CD4-positive, alpha-beta T cell treated with Interferon alpha-2 for 1 hour (primary cell): ENCODE measurements at places on chromosomes 12 and 14.

DNA sequence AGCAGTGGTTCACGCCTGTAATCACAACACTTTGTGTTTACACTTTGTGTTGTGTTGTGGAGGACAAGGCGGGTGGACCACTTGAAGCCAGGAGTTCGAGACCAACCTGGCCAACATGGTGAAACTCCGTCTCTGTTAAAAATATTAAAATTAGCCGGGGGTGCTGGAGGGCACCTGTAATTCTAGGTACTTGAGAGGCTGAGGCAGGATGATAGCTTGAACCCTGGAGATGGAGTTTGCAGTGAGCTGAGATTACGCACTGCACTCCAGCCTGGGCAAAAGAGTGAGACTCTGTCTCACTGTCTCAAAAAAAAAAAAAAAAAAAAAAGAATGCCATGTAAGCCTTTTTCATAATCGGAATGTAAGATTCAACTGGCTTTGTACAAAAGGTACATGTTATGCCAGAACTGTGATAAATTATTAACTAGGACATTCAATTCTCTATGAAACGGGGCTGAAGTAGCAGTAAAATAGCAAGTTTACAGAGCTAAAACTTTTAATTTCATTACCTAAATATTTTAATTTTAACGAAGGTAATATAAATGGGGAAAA, 13.9 kb upstream of the PITPNM2 start:
- no peak for DNase-seq

- no peak for DNase-seq
Observed at GRCh38 chr12:15130541-15130940, 90.7 kb downstream of the RERG start.

- DNase-seq: no peak
Observed at GRCh38 chr14:71472356-71473340, 459.6 kb upstream of the RGS6 start.

DNA sequence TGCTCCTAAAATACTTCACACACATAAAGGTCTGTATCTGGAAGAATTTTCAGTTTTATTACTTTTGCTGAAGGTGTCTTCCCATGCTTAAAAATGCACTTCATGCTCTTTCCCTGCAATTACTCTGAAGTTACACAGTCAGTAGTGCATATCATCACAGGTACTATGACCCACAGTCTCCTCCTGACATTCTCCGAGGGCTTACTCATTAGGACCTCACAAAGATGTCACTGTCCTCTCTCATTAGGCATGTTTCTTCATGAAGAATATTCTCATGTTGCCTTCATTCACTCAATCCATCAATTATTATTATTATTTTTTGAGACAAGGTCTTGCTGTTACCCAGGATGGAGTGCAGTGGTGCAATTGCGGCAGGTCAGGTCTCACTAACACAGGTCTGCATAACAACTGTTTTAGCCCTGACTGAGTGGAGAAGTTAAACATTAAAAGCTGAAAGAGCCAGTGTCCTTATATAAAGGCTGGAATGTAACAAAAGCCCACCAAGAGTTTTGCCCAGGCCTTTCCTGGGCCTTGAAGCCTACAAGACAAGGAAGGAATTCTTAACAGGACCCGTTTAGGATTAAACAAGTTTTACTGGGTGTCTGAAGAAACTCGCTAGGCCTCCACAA, 119.5 kb upstream of the WSCD2 start:
- DNase-seq: no peak

- no peak for DNase-seq
Observed at GRCh38 chr12:111253213-111253612, 115.7 kb downstream of the PHETA1 start.

GRCh38 chr12:115466076-115466475, 782.1 kb upstream of the TBX3 start:
- DNase-seq: no peak

GRCh38 chr14:73311708-73312030, 74.4 kb downstream of the PAPLN start:
- no peak for DNase-seq
